LoVo (cell line): ENCODE measurements at places on chromosomes 12 and 14.

DNA sequence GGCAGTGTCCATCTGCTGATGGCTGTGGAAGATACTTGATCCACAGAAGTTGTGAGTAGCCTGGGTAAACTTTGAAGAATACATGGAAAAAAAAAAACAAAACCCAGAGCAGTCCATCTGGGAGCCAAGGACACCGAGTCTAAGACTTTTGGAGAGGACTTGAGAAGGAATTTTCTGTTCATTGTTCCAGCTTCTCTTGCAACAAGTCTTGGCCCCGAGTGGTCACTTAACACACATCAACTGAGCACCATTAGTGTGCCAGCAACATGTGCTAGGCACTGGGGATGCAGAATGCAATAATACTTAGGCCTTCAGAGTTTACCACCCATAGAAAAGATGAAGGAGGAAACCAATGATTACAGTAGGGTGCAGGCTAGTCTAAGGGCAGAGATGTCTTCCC, 266.7 kb downstream of the EMP1 start:
- DNase-seq = no peak

GRCh38 chr14:81330619-81331122, 69.5 kb downstream of the STON2 start:
- no peak for DNase-seq

DNA sequence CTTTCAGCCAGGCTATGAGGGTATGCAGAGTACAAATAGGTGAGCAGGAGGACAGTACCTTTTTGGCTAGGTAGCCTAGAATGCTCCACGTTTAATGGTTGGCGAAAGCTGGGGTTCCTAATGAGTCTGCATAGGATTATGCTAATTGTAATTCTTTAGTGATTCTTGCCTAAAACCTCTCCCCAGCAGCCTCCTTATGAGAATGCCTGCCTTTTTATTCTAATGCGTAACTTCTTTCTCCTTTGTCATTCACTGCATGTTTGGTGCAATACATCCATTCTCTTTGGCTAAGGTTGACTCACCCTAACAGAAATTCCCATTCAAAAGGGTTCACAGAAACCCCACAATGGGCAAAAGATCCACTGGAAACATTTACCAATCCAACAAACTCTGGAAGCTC, 752.2 kb downstream of the FSCB start:
- DNase-seq = no peak

DNA sequence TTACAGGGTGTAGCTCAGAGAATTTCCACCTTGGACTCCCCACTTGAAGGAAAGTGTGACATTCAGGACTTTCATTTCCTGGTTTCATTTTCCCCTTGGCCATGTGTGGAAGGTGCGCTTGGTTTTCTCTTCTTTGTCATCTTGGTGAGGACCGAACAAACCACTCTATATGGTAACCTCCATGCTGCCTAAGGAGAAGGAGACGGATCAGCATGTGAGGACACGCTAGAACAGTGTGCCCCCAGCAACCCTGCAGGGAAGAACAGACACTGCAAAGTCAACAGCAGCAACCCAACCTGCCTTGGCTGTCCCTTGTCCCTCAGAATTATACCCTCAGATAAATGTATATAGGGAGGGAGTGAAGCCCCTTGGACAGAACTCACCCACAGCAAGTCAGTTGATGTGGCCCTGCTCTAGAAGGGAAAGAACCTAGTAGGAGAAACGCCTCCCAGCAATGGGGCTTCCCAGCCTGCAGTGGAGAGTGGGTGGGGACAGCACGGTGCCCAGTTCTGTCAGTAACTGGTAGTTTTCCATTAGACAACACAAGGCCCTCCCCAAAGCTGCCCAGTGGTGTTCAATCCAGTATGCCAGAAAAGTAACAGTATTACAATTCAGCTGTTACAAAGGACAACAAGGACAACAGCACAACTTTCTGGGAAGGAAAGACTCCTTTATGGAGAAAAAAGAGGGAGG, 18.9 kb upstream of the COCH start:
- peak; percentile 17 for DNase-seq

- no peak for DNase-seq
Observed at GRCh38 chr12:5969974-5970690, 25.1 kb upstream of the ANO2 start.

- peak; percentile 64 for DNase-seq
Observed at GRCh38 chr12:54304187-54304810, 3.5 kb upstream of the NFE2 start.

DNA sequence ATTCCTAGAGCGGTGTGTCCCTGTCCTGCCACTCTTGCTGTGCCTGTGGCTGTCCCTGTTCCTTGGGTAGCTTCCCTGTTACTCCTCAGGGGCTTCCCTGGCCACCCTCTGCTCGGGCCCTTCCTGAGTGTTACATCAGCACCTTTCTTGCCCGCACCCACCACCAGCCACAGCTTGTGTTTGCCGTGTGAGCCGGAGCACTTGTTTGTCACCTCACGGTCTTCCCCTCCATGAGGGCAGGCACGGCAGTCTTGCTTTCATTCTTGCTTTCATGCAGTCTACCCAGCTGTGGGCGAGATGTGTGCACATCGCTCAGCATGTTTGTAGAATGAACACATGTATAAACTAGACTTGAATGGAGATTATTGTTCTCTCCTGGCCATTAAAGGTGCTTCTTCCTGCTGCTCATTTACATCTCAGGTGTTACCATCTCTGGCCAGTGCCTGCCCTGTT, 42.0 kb downstream of the TRAF3 start:
- no peak for DNase-seq

- DNase-seq = no peak
Observed at GRCh38 chr12:79524507-79525148, 166.1 kb downstream of the PAWR start.

GRCh38 chr12:115611477-115611876, 666.0 kb downstream of the MED13L start:
- no peak for DNase-seq

DNA sequence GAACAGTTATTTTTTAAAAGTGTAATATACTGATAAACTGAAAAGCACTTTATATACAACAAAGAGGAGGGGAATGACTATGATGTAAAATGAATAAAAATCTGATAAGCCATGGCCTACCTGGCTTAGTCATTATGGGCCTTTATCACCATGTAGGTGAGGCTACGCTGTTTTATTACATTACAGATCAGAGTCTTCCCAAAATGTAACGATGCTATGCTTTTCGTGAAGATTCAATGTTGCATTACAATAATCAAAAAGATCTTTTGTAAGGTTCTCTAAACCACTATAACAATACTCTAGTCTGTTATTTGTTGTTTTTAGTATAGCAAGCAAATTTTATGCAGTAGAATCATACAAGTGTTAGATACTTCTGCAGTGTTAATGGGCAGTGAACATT, 34.2 kb downstream of the ARID4A start:
- DNase-seq = no peak

DNA sequence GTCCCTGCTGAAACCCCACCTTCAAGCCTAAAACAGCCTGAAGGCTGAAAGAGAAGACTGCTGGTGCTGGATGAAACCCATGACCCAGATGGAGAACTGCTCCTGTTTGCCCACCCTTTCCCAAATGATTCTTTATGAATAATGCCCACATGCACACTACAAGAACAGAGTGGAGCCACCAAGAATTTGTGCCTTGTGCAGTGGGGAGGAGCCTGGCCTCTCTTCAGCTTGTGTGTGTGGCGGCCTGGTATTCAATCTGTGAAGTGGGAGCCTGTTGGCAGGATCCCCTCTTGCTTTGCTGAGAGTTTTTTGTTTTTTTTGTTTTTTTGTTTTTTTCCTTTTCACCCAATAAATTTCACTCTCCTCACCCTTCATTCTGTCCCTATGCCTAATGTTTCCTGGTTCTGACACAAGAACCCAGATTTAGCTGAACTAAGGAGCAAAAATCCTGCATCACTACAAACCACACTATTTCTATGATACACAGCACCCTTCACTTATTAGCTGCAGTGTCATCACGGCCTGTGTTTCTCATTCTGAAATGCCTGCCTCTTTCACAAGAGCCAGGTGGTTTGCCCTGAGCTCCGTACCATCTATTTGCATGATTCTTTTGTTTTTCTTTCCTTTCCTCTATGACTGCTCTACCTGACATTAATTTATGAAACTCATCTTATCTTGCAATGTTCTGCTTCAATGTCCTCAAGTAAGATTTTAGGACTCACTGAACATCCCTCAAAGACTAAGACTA, 585.5 kb upstream of the ATXN7L3B start:
- no peak for DNase-seq

- DNase-seq = no peak
Observed at GRCh38 chr14:105418269-105419194, 1.1 kb upstream of the MTA1 start.

DNA sequence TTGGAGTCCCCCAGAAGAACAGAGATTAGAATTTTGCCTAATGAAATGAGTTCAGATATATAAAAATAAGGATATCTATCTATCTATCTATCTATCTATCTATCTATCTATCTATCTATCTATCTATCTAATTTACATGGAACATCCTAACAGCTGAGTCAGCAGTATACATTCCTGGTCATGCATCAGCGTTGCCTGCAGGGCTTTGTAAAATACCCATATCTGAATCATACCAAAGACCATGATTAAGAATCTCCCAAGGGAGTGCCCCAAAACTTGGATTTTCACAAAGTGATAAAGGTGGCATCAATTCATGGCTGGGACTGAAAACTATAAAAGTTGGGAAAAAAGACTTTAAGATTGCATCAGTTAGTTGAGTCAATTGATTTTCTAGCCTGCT, 32.7 kb upstream of the SYT10 start:
- no peak for DNase-seq

- no peak for DNase-seq
Observed at GRCh38 chr12:24760162-24760561, 188.7 kb downstream of the BCAT1 start.

- DNase-seq = no peak
Observed at GRCh38 chr12:273382-273781, 10.7 kb upstream of the SLC6A13 start.

DNA sequence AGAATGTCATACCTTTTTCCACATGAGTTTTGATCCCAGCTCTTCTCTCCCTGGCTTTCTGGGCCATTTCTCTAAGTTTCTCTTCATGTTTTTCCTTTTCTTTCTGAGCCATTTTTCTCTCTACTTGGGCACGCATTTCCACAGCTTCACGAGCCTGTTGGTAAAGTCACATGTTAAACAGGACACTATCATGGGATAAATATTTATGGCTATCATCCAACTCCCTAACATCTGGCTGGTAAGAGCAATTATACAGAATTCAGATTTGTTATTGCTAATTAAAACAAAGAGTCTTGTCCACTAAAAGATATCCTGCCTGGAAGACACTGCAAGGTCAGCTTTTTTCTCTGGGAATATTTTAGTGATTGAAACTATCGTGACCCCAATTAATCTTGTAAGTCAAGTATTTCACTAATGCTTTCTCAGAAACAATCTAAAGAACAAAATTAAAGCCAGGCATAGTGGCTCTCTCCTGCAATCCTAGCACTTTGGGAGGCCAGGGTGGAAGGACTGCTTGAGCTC, 23.1 kb downstream of the SLIRP start:
- no peak for DNase-seq

GRCh38 chr14:61678975-61679374, 16.3 kb upstream of the HIF1A start:
- no peak for DNase-seq

- no peak for DNase-seq
Observed at GRCh38 chr12:71441836-71442566, 2.4 kb downstream of the LGR5 start.

GRCh38 chr12:116146386-116146785, 131.1 kb downstream of the MED13L start:
- DNase-seq = no peak
